Hematopoietic multipotent progenitor cell treated with erythropoietin and hydrocortisone succinate and interleukin-3 and kit ligand, for 15 days (in vitro differentiated cells): ENCODE measurements at places on chromosomes 12 and 14.

DNA sequence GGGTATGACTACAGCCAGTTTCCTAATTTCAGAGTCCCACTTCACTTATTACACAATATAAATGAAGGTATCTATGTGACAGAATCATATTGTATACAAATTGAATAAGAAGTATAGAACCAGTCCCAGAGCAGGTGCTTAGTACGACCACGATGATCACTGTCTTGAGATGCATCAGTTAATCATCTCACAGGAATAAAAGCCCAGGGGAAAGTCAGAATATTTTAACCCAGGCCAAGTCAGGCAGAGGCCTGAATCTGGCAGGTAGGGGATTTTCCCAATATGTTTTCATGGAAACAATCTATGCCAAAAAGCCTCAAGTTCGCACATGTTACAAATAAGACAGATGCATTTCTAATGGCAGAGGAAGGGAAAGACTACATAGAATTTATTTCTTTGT is 758.4 kb downstream of the BCL11B start:
- DNase-seq, result no peak

DNA sequence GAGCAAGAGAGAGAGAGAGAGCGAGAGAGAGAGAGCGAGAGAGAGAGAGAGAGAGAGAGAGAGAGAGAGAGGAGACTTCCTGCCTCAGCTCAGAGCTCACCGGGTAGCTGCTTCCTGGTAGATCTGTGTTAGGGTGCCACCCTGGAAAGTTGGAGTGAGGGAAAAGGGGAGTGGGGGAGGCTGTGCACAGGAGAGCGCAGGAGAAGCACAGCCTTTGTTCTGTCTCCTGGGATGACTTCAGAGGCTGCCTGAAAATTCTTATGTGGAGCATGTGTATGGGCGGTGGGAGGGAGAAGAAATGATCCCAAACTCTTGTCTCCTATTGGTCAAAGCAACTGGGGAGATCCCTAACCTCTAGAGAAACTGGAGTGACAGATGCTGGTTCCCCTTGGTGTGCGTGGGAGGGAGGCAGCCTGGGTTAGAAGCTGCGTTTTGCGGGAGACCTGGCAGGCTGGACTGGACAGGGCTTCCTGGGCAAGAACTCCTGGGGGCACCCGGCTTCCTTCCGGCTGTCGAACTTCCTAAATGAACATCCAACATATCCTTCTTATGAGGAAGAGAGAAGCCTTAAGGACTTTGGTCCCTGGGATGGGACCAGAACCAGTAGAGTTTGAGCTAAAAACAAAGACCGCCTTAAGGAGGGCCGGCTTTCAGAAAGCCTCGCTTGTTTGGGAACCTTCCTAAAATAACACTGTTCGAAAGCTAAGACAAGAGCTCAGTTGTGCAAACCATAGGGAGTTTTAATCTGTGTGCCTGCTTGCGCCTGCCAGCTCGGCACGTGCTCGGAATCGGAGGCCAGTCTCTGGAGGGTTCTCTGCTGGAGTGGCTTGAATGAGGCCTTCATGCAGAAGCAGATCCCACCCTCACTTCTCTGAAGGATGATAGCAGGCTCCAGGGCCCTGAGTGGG is 30.4 kb upstream of the BEGAIN start:
- DNase-seq, result no peak

DNA sequence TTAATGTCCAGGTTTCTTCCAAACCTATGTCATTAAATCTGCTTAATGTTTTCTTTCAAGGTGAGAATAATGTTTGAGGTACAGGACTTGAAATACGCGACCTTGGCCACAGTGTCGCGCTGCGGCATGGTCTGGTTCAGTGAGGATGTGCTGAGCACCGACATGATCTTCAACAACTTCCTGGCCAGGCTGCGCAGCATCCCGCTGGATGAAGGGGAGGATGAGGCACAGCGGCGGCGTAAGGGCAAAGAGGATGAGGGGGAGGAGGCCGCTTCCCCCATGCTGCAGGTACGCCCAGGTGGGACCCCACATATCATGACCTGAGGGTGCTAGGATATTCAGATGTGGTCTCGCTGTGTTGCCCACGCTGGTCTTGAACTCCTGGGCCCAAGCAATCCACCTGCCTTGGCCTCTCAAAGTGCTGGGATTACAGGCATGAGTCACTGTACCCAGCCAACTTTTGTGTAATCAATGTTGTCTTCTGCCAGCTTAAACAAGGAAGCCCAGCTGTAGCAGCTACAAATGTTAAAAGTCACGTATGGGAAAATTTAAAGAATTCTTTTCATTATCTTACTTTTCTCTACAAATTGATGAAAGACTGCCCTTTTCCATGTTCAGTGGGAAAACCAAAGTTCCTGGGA is 50.8 kb downstream of the DYNC1H1 start:
- no peak for DNase-seq

GRCh38 chr12:89593873-89594272 is 68.0 kb upstream of the POC1B start:
- DNase-seq, result no peak

DNA sequence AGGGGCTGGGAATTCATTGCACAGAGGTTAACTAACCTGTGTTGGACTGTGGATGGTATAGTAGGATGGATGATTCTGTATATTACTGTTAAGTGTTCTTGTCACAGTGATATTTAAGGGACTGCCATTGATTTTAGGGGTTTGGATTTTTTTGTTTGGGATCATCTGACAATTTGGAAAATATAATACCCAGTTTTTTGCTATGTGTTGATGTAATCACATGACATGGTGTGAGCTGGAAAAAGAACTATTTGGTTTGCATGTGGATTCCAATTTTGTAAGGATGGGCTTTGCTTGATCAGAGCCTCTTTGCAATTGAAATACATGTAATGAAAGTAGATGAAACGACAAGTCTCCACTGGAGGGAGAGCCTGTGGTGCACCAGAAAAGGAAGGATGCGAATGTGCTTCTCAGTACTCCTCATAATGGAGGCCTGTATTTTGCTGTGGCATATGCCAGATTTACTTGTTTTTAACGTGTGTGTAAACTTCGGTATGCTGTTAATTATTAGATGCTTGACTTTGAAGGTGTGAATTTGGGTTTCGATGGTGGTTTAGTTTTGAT is 2.7 kb downstream of the DYRK2 start:
- no peak for DNase-seq
